Activated naive CD4-positive, alpha-beta T cell treated with Interleukin-2 at 50 U/mL for 16 hours (primary cell): ENCODE measurements at places on chromosomes 6 and 20.

- no peak for DNase-seq
These were observed 521.6 kb downstream of the CD83 start for GRCh38 chr6:14638906-14639761.

DNA sequence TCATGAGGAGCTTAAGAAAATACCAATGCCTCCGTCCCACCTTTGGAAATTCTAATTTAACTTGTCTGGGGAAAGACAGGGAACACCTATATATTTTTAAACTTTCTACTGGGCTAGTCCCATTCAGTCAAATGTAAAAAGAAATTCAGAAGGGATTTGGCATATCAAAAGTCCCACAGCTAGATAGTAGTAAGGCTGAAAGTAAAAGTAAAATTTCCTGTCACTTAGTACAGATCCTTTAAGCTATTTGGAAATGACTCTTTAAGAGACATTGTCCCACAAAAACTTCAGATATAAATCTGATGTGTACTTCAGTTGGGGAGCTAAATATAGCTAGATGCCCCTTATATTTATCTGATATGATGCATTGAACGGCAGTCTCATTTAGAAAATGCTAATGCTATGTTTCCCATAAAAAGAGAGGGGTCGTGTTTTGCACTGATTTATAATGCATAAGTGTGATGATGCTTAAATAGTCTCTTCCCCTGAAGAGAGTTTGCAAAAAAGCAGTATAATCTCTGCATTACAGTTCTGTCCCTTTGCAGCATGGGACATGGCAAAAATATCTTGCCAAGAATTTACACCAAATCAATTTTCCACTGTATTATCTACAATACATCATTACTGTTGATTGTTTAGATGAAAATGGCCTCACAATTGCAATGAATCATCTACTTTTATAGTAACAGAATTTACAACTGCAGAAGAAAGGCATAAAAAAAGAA lies 860.8 kb upstream of the MAP3K7 start:
- no peak for DNase-seq

DNA sequence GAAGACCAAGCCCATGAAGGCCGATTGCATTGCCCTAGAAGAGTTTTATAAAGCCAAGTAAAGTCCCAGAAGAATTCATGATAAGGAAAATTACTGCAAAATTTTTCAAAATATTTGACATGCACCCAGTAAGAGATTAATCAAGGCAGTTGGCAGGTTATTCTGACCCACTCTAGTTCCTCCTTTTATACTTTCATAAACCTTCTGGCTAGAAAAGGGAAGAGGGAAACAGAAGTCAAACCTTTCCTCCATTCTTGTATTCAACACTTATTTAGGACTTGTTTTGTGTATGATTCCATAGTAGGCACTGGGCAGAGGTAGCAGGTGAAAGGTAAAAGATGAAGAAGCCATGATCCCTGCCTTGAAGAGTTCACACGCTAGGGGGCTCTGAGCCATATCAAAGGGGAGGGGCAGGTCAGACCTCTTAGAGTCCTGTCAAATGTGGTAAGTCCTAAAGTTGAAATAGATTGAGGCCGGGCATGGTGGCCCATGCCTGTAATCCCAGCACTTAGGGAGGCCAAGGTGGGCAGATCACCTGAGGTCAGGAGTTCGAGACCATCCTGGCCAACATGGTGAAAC lies 85.4 kb downstream of the NDUFAF5 start:
- DNase-seq = no peak

GRCh38 chr20:11981366-11981947 lies 63.8 kb downstream of the BTBD3 start:
- DNase-seq = no peak

- DNase-seq = no peak
These were observed 82.3 kb downstream of the PTPN1 start for GRCh38 chr20:50592282-50593004.

DNA sequence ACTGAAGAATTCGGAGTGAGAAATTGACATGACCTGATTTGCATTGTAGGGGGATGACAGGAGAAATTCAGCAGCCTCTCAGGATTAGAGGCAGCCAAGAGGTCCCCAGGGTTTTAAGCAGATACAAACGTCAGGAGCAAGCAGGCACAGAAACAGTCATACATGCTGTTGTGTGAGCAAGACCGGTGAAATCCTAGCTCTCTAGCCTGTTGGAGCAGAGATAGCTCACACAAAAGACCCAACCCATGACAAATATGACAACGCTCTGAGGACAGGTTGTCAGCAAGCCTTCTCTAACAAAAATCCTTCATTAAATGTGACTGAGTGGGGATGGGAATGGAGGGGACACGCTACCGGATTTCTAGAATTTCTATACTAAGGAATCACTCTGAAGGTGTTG lies 23.0 kb upstream of the AKAP12 start:
- no peak for DNase-seq

GRCh38 chr6:163646866-163647265 lies 232.3 kb downstream of the QKI start:
- no peak for DNase-seq

DNA sequence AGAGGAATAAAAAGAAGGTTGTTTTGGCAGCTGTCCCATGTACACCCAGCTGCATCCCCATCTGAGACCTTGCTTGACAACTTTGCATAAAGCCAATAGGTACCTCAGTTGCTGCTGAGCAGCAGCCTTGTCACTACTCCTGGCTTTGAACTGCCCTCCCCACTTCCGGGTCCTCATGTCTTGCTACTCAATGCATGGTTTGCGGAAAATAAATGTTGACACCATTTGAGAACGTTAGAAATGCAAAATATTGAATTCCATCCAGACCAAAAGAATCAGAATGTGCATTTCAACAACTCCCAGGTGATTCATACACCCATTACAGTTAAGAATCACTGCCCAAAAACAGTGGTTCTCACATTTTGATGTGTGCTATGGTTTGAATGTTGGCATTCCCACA lies 32.9 kb downstream of the GPX5 start:
- DNase-seq = no peak

GRCh38 chr6:100057941-100058340 lies 63.9 kb upstream of the MCHR2 start:
- no peak for DNase-seq

DNA sequence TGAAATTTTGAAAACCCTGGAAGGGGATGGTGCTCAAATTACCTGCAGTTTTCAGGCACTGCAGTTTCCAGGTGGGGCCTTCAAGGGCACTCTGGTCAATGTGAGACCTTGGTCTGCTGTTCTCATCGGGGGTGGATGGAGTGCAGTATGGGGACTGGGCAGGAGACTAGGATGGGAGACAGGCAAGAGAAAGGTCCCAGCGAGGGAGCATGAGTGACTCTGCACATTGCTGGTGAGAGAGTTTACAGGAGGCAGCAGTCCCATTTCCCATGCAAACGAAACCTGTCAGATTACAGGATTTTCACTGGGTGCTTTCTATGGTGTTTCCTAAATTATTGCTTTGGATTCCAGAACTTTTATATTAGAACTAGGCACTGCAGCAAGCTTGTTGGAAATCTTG lies 73.5 kb upstream of the DTNBP1 start:
- DNase-seq = no peak

DNA sequence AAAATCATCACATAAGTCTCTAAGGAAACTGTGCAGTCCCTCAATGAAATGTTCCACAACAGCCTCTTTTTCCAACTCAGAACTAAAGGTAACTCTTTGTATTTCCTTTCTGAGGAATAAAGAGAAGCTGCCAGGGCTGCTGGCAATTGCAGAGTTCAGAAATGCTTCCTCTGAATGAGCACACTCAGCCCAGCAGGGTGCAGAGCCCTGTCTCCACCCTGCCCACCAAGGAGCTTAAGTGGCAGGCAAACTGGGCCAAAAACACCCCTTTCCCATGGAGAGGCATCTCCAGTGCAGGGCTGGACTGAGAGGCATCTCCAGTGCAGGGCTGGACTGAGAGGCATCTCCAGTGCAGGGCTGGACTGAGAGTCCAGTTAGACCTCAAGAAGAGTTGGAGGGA lies 255.4 kb downstream of the GMPR start:
- DNase-seq = no peak
